ENCODE measurements at places on chromosomes 13 and 19.
A peak's percentile ranks its signal among the peaks of the same experiment; 100 is the strongest.

DNA sequence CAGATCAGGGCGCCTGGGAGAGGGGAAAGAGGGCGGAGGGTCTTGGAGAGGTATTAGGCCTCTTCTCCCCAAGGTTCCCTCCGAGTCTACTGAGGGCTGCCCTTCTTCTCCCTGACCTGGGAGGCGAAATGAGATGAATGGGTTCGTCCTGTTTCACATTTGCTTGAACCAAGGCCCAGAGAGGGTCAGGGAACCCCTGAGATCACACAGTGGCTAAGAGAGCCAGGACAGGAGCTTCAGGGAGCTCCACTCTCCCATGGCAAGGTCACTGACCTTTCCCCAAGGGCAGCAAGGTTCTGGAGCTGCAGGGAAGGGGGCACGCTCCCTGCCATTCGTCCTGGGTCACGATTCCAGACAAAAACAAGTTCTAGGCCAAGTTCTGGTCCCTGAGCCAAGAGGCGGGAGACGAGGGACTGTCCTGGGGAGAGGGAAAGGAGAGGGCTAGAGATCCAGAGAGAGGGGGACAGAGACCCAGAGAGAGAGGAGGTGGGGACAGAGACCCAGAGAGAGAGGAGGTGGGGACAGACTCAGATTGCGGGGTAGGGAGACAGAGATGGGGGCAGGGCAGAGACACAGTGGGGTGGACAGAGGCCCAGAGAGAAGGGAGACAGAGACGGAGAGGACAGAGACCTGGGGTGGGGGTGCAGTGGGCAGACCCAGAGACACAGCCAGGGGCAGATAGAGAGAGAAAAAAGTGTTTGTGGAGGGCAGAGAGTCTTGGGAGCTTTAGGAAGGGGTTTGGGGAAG lies 541 bp downstream of the ASPDH start:
- no peak for DNase-seq

DNA sequence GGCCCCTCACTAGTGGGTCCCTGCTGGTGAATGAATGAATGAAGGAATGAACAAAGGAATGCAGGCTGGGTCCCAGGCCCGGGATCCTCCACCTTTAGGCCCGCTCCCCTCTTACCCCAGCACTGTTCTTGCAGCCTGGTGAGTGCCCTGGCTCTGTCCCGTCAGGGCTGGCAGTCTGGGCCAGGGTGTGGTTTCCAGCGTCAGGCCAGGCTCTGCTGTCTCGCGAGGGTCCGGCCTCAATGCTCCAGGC lies 317 bp downstream of the LYL1 start:
- DNase-seq: no peak

GRCh38 chr13:103101901-103102300 lies 35.7 kb upstream of the SLC10A2 start:
- no peak for DNase-seq

- no peak for DNase-seq
Measured at GRCh38 chr19:54473071-54473891, at the start of gene CDC42EP5. CDC42EP5 (minus strand) TSS chr19:54473296; CDS start chr19:54465547, 7,749 bp downstream.

DNA sequence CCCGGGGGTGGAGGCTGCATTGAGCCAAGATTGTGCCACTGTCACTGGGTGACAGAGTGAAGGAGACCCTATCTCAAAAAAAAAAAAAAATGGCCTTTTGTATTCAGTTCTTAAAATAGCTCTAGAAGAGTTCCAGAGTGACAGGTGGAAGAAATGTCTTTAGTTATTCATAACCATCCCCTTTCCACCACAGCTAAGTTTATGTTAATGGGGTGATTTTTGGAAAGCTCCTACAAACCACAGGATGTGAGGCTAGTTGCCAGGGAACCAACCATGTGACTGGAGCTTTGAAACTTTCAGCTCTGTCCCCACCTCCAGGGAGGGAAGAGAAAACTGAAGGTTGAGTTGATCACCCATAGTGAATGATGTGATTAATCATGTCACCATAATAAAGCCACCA lies 6.9 kb downstream of the ZNF490 start:
- DNase-seq: no peak

DNA sequence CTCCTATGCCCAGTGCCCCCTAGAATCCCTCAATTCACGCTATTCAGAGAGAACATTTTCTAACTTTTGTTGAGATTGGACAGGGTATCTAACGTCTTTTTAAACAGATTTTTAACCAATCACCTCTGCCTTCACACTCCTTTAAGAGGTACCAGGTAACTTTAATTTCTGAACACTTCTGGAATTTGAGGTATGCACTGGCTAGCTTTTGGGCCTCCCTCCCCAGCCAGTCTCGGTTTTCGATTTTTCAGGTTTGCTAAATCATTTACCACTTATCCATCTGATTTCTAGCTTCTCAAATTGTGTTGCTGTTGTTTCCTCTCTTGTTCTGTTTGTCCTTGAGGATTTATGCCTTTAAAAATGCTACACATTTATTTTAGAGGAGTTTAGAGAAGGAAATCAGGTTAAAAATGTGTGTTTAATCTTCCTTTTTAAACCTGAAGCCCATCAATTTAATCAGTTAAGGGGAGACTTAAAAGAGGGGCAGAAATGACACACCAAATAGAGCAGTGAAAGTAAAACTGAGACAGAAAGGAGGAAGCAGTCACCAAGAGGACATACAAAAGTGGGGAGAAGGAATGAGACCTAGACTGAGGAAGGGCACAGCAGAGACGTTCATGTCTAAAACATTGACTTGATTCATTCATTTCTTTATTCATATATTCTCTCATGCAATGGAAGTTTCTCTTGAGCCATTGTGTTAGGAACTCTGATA lies 139.6 kb upstream of the HTR2A start:
- no peak for DNase-seq

GRCh38 chr13:45510672-45511071 lies 45.9 kb downstream of the COG3 start:
- no peak for DNase-seq

- no peak for DNase-seq
Measured at GRCh38 chr13:43979492-43979891, 99.8 kb downstream of the LACC1 start.

- no peak for DNase-seq
Measured at GRCh38 chr13:40350283-40350992, 316.0 kb downstream of the FOXO1 start.

GRCh38 chr13:72201726-72202125 lies 334.7 kb upstream of the DACH1 start:
- DNase-seq: no peak

GRCh38 chr13:31022288-31022895 lies 89.9 kb downstream of the TEX26 start:
- DNase-seq: no peak

DNA sequence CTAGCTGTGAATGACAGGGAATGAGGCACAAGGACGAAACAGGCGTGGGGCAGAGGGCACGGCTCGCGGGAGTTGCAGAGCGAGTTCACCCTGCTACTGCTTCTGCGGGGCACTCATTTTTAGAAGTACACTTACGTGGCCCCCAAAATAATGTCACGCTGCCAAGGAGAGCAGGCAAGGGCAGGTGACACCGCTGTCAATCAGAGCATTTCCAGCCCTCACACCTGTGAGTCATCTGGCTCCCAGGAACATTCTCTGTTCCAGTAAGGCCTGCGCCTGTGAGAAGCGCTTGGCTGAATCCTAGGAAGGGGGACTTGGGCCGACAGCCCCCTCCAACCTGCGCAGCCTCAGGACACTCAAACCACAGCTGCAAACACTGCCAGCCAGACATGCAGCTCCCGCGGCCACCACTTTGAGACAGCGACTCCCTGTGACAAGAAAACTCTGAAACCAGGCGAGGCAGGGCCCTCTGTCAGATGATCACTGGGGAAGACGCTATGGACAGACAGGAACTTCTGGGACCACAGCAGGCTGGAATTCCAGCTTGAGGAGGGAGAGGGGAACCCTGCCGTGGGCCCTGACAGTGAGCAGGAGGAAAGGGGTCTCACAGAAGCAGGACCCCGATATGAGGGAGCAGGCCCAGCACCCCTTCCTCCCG lies 12.7 kb downstream of the DOT1L start:
- no peak for DNase-seq

GRCh38 chr13:73038064-73038463 lies 20.7 kb upstream of the KLF5 start:
- no peak for DNase-seq

DNA sequence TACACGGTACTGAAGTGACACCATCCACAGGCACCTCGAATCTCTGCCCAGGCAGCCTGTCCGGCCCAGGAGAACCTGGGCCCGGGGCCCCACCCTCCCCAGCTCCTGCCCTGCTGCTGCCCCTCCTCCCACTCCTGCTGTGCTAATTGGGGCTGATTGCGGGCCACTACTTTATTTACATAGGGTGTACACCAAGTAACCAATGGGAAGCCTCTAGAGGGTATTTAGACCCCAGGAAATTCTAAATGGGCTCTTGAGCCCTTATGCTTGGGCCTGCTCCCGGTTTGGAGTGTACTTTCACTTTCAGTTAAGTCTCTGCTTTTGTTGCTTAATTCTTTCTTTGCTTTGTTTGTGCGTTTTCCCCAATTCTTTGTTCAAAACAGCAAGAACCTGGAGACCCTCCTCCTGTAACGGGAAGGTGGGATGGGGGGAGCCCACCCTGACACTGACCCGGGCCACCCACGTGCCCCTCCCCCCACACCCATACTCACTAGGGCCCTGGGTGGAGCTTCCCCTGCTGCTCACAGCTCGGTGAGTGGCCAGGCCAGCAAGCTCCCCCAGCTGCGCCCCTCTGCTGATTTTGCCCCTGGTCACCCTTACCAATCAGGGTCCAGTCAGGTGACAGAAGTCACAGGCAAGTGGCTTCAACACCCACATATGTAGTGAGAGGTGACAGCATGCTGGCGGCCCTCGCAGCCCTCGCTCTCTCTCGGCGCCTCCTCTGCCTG lies 9.4 kb downstream of the SCGB2B2 start:
- peak; percentile 57 for DNase-seq

DNA sequence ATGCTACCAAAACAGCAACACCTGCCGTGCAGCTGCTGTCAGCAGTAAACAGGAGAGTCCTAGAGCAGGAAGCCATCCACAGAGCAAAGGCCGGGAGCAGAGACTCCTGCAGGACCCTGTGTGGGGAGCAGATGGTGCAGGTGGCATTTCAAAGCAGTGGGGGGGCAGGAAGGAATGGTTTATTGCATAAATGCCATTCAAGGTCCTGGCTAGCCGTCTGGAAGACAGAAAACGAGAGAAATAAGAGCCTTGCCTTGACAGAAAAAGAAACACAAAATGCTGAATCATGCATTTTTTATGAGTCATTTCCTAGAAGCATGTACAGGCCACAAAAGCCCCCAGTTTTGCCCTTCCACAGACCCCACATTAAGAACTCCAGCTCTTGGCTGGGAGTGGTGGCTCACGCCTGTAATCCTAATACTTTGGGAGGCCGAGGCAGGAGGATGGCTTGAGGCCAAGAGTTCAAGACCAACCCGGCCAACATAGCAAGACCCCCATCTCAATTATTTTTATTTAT lies 5.4 kb downstream of the RSPH6A start:
- DNase-seq: no peak

- DNase-seq: no peak
Measured at GRCh38 chr13:75327135-75327510, 154.8 kb downstream of the TBC1D4 start.

DNA sequence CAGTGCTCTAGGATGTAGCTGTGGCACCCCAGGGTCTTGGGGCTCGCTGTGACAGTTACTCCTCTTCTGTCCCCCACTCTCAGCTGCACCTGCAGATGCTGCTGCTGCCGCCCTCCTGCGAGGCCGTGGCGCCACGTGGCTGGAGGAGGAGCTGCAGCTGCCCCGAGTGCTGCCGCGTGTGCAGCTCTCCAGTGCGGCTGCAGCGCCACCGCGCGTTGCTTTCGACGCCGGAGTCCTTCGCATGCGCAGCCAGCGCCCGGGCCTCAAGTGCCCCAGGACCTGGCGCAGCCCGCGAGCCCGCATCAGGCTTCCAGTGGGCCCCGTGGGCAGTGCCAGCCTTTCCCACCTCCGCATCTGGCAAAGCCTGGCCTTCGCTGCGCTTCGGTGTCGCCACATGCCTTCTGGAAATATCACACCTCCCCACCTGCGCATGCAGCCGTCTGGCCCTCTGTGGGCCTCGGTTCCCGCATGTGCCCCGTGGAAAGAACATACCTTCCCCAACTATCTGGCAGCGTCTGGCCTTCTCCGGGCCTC lies 692 bp upstream of the ZNF580 start:
- DNase-seq: no peak

GRCh38 chr19:44371815-44372480 lies 15.5 kb upstream of the ZNF112 start:
- DNase-seq: no peak

- DNase-seq: no peak
Measured at GRCh38 chr13:111011899-111012298, 97.0 kb upstream of the ANKRD10 start.

GRCh38 chr13:99419591-99420243 lies 81.6 kb upstream of the TM9SF2 start:
- no peak for DNase-seq

- DNase-seq: no peak
Measured at GRCh38 chr13:74743992-74744391, 609.8 kb upstream of the KLF12 start.

GRCh38 chr19:16417660-16418596 lies 53.8 kb downstream of the EPS15L1 start:
- DNase-seq: no peak

GRCh38 chr13:95552539-95553441 lies at the start of gene CLDN10:
CLDN10 (plus strand) TSS chr13:95552720; CDS start chr13:95552754, 34 bp downstream.
- DNase-seq: no peak

DNA sequence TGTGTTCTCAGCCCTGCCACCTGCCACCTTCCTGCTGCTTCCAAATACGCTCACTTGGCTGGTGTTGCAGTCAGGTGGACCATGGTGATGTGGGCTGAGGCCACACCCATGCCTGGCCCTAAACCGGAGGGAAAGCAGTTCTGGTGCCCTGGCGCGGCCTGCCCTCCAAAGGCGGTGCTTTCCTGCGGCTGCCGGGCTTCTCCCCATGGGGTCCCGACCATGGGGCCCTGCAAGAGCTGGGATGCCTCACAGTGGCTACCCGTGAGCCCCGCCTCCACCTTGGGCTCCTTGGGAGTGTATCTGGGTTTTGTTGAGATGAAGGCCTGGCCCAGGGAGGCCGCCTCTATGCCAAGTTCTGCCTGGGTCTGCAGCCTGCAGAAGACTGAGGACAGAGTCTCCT lies 73.7 kb downstream of the ERICH6B start:
- no peak for DNase-seq

DNA sequence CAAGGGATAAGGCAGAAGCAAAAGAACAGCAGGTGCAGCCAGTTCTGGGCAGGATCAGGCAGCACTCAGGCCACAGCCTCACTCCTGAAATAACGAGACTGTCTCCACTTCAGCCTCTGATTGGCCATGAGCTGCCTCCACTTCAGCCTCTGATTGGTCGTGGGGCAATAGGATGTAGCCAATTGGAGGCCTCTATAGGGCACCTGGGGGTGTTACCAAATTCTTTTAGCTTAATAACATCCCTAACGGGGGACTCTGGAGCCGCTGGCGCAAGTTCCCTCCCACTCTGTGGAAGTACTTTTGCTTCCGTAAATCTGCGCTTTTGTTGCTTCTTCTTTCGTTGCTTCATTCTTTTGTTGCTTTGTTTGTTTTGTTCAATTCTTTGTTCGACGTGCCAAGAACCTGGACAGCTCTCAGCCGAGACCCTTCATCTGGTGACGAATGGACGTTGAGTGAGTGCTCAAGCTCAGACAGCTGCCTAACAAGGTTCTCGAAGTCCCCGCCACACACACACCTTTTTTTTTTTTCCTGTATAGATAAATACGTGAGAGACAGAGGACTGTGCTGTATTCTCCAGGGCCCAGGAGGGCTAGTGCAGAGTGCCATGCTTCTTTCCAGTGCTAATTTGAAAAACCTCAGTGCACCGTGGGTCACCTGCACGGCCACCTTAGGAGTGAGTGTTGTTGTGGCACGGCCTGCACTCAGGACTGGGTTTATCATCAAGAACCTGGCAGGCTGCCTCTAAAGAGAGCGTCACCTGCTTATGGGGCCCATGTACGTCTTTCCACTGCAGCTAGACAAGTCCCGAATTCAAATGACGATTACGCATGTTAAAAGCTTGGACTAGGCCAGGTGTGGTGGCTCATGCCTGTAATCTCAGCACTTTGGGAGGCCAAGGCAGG lies 32.0 kb upstream of the TUBGCP3 start:
- DNase-seq: peak; percentile 46

Data from NCI-H2029 treated with DMSO at 0.1 percent for 48 hours (cell line).